ENCODE measurements at places on chromosomes 12 and 14.

- no peak for DNase-seq
Measured at GRCh38 chr12:12892681-12893141, 1.3 kb downstream of the GPRC5A start.

GRCh38 chr14:64760146-64760755 lies 56.0 kb downstream of the PLEKHG3 start:
- DNase-seq: peak; percentile 31

- no peak for DNase-seq
Measured at GRCh38 chr12:132510746-132511477, 21.0 kb downstream of the FBRSL1 start.

DNA sequence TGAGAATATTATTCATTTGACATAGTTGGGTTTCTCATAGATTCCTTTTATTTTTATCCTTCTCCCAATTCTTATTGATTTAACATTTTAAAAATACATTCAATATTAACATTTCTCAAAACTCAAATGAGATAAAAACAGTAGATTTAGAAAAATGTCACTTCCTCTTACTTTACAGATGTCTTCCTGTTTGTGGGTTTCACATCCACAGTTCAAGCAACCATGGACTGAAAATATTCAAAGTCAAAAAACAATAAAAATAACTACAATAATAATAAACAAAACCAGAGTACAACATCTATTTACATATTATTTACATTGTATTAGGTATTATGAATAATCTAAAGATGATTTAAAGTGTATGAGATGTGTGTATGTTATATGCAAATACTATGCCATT lies 111.3 kb upstream of the SLC16A7 start:
- DNase-seq: no peak

GRCh38 chr12:108884116-108885012 lies 4.5 kb downstream of the DAO start:
- DNase-seq: peak; percentile 74

DNA sequence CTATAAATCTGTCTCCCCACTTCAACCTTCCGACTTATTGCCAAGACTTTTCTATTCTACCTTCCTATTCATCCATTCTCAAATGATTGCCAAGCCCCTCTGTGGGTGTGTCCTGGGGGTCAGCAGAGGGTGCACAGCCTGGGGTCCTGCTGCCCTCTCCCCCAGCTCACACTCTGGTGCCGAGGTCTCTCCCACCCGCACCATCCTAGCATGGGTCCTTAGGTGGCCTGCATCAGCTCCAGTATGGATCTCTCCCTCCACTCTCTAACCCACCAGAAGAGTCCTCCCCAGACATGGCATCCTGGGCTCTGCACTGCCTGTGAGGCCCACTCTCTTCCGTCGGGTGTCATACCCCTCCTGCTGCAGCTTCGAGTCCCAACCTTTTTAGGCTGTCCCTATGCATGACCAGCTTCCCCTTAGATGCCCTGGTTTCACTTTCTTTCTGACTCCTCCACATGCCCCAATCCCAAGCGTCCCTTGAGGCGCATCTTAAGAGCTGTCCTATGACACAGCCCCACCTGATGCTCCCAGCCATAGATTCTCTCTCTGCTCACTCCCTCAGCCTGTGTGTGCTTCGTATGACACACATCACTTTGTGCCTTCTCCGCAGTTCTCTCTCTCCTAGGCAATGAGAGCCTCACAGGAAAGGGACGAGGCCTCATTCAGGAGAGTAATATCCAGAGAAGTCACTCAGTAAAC lies 43.9 kb downstream of the GIT2 start:
- DNase-seq: peak; percentile 7

DNA sequence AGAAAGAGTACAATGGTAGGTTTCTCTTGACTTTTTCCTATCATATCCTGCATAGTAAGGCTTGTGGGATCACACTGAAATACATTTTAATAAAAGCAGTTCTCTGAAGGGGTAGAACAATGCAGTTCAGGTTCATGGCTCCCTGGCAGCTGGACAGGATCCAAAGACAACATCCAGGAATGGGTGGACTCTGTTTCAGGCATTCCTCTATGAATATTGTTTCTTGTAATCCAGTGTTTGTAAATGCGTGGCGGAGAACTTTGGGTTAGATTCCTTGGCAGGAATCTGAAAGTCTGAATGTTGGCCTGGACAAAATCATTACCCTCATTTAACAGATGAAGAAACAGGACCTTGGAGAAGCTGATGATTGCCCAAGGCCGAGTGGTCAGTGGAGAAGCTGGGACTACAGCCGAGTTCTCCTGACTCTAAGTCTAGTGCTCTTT lies 43.5 kb downstream of the SYNE2 start:
- no peak for DNase-seq

GRCh38 chr12:31362115-31362758 lies 36.3 kb upstream of the SINHCAF start:
- DNase-seq: no peak

- DNase-seq: no peak
Measured at GRCh38 chr14:87080146-87080545, 912.8 kb downstream of the GALC start.

- DNase-seq: no peak
Measured at GRCh38 chr12:47766502-47767215, 6.4 kb upstream of the SLC48A1 start.

DNA sequence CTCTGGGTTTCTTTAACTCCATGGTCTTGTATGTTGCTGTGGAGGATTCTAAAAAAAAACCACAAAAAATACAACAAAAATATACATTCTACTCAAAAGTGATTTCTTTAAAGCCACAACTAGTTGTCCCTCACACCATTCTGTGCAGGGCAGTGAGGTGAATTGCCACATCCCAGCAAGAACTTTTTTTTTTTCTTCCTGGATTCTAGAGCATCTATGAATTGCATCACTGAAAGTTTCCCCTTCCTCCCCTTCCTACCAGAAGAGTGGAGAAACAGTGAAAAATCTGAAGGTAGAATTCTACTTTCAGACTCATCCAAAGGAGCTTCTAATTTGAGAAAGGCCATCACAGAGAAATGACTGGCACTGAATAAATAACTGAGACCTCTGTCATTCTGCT lies 395.3 kb downstream of the AEBP2 start:
- DNase-seq: no peak

DNA sequence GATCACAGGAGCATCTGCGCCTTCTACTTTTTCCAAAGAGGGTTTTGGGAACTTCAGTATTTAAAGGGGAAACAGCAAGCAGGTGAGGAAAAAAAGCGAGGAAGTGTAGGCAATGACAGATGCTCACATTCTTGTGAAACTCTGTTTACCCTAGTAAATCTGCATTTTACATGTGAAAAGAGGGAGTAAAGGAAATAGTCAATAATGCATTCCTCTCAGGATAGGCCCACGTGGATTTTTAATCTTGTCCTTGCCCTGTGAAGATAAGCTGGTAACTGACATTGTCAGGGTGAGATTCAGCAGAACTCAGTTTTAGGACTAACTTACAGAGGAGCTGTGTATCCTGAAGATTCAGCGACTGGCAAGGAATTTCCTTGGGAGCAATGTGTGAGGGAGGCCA lies 1119.2 kb upstream of the TMEM132C start:
- no peak for DNase-seq

DNA sequence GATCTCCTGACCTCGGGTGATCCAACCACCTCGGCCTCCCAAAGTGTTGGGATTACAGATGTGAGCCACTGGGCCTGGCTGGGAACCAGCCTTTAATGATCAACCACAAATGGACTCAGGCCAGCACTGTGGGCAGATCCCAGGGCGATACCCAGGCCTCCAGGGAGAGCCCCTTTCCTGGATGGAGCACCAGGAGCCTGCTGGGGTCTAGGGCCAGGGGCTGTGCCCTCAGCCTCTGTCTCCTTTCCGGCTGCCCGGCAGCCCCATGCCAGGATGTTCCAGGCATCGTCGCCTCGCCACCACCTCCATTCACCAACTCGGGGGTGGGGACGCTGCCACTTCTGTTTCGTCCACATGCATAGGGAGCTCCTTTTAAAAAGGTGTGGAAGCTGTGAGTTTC lies 2.3 kb downstream of the ADGRD1 start:
- no peak for DNase-seq

GRCh38 chr14:65072937-65073336 lies 29.4 kb downstream of the MAX start:
- DNase-seq: no peak

- no peak for DNase-seq
Measured at GRCh38 chr12:68958322-68958721, 25.4 kb upstream of the CPM start.

DNA sequence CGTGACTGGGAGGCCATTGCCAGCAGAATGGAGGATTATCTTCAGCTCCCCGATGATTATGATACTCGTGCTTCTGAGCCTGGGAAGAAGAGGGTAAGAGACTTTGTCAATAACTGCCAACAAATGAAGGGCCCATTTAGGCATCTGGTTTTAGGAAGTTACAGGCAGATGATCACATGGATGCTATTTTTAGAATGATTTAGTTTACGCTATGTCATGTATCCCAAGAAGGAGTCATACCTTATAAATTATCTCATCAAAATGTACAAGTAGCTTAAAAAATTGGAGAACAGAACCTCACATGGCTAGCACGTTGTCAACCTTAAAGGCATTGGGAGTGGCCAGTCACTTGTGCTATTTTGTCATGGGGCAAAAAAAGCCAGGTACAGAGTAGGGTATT lies 46.7 kb downstream of the PROX2 start:
- DNase-seq: no peak

DNA sequence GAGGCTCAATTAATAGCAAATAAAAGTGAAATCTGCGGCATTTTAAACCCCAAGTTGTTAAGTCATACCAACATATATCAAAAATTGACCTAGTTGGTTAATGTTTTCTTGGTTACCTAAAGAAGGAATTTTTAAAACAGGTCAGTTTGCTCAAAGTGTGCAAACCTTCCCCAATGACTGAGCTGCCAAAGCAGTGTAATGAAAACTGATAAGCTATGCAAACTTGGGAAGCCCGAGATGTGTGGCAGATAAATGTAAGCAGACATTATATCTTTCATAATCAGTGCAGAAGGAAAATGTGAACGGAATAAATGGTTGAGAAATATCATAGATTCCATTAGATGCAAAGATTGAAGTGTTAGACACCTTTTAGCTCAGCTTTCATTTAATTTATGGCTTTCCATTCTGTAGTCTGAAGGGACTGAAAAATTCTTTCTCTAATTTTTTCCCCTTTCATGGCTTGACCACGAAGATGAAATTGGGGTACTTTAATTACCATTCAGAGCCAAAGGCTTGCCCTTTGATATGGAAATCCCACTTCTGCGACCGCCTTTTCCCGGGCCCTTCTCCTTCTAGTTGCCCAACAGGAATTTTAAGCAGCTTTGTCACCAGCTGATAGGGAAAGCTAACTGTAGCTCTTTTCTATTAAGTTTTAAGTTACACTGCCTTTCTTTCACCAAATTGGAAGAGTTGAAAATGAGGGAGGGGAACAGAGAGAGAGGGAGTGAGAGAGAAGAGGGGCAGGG lies 306.6 kb upstream of the SOX5 start:
- DNase-seq: no peak

DNA sequence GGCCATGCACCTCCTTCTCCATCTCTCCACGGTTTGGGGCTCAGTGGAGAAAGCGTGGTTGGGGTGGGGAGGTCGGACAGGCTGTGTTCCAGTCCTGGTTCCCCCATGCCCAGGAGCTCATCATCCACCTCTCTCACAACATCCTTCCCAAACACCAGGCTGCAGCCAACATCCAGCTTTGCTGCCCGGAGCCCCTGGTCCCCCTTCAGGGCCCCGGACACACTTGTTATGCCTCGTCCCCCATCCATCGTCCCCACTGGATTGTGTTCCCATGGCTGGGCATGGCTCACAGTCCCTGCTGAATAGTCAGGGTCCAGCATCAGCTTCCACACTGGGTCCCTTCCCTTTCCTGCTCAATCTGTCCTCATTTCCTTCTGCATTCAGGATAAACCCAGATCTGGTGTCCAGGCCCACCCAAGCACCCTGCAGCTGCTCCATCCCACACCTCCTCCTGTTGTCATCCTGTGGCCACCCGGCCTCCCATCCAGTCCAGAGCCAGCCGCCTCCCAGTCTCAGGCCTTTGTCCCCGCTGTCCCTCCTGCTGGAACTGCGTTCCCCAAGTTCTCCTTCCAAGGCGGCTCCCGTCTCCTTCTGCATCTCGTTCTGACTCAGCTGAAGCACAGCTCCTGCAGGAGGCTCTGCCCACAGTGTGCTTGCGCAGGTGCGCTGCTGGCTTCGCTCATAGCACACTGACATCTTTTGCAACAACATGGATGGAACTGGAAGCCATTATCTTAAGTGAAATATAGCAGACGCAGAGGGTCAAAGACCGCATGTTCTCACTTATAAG lies 211.4 kb upstream of the RTL1 start:
- no peak for DNase-seq

DNA sequence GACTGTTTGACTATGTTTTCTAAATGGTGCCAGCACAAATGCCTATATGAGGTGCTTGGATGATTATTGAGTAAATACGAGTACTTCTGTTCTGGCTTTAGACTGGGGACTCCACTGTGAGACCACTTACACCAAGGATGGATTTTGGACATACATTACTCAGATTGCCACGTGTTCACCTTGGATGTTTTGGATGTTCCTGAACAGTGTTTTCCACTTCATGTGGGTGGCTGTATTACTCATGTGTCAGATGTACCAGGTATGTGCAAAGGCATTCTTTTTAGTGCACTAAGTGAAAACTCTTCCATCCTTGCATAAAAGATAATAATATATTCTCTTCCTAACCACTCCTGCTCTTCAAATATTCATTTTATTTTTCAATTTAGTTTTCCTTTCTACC lies 30.7 kb downstream of the CSRP2 start:
- DNase-seq: no peak

GRCh38 chr12:113003636-113004035 lies 25.3 kb downstream of the OAS2 start:
- no peak for DNase-seq

- DNase-seq: no peak
Measured at GRCh38 chr14:64723691-64724577, 19.7 kb downstream of the PLEKHG3 start.

GRCh38 chr14:96089401-96089800 lies 50.2 kb downstream of the C14orf132 start:
- DNase-seq: no peak

DNA sequence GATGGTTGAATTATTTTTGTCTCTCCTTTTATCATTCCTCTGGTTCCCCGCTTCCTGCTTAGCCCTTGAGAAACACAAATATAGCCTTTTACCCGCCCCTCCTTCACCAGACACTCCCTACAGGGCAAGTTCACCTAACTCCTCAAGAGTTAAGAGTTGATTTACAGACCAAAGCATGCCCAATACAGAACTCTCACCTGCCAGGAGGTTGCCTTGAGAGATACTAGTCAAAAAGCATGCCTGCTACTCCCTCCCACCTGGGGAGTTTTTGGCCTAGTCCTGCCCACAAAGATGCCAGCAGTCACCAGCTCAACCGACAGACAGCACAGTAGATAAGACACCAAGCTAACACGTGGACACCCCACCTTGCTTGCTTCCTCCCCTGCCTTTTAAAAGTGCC lies 11.2 kb downstream of the LGMN start:
- no peak for DNase-seq
